Fibroblast of skin of abdomen (primary cell): ENCODE measurements at places on chromosomes 16 and 17.

DNA sequence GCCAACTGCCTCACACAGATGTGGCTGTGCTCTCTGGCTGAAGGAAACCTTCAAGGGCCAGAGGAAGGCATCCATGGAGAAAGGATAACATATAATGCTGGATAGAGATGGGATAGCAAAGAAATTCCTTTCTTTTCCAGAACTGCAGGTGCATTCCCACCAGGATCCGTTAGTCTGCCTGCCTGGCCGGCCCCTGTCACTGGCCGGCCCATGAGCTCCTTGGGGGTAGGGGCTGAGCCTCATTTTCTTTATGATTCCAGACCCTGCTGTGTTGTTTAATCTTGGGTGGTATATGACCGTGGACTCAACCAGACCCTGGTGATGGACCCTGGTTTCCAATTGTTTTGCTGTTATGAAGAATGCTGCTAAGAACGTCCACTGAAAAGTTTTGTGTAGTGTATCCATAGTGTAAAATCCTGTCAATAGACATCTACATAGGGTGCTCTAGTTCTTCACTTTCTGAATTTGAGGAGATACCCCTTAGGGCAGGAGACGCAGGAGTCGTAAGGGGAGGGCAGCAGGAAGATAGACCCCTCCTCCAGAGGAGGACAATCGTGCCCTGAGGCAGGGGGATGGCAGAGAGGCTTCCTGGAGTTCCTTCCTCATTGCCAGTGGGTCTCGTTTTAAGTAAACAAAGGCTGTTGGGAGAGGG, 93.4 kb downstream of the IRX3 start:
- no peak for DNase-seq

DNA sequence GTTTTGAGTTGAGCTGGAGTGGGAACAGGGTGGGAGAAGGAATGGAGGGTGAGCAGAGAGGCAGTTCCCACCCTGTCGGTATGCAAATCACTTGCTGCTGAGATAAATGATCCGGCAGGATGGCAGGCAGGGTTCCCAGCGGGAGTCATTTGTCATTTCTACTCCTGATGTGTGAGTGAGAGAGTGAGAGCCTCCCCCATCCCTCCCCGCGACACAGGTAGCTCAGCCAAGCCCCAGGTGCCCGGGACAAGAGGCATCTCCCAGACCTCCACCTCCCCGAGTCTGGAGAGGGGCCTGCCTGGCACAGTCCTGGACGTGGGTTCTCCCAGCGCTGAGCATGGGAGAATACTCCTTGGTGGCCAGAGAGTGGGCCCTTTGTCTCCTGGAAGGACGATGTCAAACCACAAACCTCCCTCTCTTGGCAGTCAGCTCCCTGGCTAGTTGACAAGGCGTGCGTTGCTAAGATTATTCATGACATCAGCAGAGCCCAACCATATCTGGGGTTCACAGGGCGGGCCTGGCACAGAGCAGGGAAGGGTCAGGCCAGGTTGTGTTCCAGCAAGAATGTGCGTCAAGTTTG, 33.7 kb upstream of the TNRC6C start:
- DNase-seq: peak; percentile 23

DNA sequence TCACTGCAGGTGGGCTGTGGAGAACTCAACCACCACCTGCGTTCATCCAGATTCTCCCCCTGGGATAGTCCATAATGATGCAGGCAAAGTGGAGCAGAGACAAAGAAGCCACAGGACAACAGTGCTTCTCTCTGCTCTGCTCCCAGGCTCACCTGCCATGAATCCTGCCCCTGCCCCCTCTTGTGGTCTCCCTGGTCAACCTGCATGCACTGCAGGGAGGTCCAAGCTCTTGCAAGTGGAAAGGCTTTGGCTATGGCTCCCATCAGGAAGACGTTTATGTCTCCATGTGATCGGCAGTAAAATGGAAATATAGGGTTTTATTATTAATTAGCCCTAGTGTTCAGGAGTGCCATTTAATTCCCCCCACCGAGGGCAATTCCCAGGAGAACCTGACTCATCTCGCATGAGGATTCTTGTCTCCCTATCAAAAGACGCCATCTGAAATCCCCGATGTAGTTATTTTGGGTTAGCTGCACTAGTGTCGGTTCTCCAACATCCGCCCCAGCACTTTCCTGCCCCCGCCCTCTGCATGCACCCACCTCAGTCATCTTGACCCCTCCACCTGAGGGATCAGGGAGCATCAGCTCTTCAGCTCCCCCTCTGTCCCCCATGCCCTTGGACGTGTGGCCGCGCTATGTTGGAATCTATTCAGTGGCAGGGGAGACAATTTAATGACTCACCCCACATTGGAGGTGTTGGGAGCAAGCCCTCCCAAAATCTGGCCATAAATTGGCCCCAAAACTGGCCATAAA, 91.8 kb downstream of the KCNJ12 start:
- no peak for DNase-seq

- no peak for DNase-seq
Observed at GRCh38 chr17:17929655-17930380, 42.4 kb downstream of the TOM1L2 start.

DNA sequence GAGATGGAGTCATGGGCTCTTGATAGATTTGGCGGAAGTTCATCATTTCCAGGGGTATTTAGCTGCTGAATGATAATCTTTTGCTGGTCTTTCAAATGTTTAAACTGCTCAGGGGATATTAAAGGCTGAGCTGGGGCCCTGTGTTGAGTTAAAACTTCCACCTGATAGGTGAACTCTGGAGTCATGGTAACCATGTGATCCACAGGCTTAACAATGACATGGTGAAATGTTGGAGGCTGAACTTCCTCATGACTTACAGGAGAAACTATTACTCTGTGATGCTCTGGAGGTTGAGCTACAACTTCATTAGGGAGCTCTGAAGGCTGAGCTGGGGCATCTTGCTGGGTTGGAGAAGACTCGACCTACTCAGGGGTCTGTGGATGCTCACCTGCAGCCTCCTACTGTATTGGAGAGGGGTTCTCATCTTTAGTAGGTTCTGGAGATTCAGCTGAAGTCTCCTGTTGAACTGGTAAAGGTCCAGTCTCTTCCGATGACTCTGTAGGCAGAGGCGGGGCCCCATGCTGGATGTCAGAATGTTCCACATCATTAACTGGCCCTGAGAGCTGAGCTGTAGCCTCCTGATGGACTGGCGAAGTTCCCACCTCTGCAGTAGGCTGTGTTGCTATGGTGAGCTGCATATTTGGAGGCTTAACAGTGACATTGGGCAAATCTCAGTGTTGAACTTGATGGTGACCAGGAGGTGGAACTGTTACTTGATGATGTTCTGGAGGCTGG, 24.2 kb downstream of the RDM1 start:
- no peak for DNase-seq

GRCh38 chr17:78896091-78896833, 6.7 kb downstream of the CEP295NL start:
- no peak for DNase-seq
